ENCODE measurements at places on chromosomes 4 and X.
A peak's percentile ranks its signal among the peaks of the same experiment; 100 is the strongest.

DNA sequence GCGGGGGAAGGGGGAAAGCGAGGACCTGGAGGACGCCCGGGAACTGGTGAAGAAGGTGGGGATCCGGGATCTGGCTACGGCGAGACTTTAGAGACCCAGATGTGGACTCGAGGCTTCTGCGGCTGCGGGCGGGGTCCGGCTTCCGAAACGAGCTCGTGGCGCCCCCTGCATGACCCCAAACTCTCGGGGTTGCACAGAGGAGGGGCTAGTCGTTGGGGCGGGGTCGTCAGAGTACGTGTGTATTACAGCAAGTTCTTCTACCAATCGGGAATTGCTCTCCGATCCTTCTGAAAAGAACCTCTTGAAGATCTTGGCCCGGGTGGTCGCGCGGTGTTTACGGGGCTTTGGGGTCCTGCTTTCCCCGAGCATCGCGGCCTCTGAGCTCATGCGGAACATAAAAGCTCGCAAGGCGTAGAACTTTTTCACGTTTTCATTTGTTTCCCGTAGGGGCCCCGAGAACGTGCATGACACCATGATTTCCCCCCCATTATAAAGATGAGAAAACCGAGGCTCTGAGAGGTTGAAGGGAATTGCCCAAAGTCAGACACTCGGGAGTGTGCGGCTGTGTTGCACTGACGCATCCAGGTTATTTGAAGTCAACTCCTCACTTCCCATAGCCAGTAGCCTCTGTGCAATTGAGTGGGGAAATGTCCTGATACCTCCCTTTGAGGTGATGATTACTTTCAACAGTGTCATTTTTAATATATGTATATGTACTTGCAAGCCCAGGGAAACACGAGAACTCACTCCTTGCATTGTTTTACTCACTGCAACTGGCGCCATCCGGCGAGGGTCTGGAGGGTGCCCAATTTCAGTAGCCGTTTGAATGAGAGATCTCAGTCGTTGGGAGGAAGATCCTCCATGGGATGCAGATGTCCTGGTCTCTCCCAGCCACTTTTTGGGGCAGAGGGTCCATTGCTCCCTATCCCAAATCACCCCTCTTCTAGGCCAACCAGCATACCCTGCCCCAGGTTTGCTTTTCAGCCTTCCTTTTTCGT lies at the start of gene BEND4:
BEND4 (minus strand) TSS at position 149 of the 998 bp plus-strand sequence. CDS start 512 bp downstream, outside the sequence.
- peak; percentile 61 for DNase-seq

DNA sequence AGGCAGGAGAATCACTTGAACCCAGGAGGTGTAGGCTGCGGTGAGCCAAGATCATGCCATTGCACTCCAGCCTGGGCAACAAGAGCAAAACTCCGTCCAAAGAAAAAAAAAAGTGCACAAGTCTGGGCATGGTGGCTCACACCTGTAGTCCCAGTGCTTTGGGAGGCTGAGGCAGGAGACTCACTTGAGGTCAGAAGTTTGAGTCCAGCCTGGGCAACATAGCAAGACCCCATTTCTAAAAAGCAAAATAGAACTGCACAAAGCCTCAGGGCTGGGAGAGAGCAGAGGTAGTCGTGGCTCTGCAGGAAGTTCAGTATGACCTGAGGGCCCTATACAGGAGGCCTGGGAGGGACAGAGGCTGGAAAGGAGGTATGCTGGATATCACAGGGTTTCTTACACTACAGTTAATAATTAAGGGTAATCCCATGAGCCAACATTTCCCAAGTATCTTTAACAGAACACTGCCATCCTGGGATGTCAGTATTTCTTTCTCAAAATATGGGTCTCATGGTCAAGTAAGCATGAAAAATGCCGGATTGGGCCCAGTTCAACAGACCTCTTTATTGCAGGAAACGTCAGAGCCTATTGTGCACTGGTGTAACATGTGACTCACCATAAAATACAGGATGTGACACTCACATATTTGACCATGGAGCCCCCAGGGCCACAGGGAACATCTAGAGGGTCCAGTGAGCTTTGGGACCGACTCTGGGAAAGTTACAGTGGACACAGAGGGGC lies 37.8 kb downstream of the ACSL1 start:
- no peak for DNase-seq

GRCh38 chr4:2353222-2354107 lies 65.0 kb downstream of the ZFYVE28 start:
- DNase-seq = peak; percentile 49

- no peak for DNase-seq
Observed at GRCh38 chrX:40908857-40909475, 173.6 kb upstream of the MED14 start.

- no peak for DNase-seq
Observed at GRCh38 chr4:52107336-52107735, 56.2 kb downstream of the SPATA18 start.

Data from endodermal cell (in vitro differentiated cells).